Endothelial cell of umbilical vein (primary cell): ENCODE measurements at places on chromosomes 3 and 15. TPM values are rescaled to one million over a fixed set of nuclear protein-coding genes. Genes with fewer than 3 reads are reported as not detected.
A peak's percentile ranks its signal among the peaks of the same experiment; 100 is the strongest.

The SI gene
- not detected in 2 replicates for polyA plus RNA-seq

The PTH1R gene
- polyA plus RNA-seq, result 0.08 TPM in 1 of 2 replicates, not detected in the other

The ALS2CL gene
- polyA plus RNA-seq, result 7.3 and 7.8 TPM in 2 replicates

The CCR9 gene
- polyA plus RNA-seq, result not detected in 2 replicates

The CELF6 gene
- polyA plus RNA-seq, result 0.17 and 0.22 TPM in 2 replicates

The USP50 gene
- polyA plus RNA-seq, result not detected in 2 replicates

GRCh38 chr3:151863611-151864010 lies 9.8 kb upstream of the SUCNR1 start:
- peak; percentile 24 for DNase-seq

DNA sequence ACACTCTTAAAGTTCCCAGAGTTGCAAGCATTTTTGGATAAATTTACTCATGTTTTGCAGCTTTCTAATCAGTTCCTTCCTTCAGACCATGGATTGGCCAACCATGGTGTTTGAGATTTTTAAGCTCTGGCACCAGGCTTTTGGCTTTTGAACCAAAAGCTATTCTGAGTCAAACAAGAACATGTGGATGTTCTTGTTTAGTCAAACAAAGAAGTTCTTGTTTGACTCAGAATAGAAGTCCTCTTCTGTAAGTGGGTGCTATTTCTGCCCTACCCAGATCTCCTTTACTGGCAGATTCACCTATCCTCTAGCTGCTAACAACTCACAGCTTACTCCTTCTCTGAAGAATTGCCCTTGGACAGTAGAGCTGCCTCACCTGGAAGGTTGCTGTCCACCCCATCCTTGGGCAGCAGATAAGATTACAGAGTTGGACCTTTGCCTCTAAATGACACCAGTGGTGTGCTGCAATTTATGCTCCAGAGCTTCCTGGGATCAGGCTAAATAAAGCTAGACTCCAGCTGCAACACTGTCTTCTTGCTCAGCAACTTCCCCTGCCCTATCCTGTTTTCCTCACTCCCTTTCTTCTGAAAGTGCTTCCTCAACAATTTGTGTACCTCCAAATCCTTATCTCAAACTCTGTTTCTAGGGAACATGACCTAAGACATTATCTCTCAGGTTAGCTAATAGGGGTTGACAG lies 65.6 kb downstream of the COL6A6 start:
- no peak for DNase-seq

- no peak for DNase-seq
Measured at GRCh38 chr3:181689546-181689945, 22.2 kb upstream of the SOX2 start.

- no peak for DNase-seq
Measured at GRCh38 chr3:110106805-110107204, 769.5 kb upstream of the DPPA4 start.

DNA sequence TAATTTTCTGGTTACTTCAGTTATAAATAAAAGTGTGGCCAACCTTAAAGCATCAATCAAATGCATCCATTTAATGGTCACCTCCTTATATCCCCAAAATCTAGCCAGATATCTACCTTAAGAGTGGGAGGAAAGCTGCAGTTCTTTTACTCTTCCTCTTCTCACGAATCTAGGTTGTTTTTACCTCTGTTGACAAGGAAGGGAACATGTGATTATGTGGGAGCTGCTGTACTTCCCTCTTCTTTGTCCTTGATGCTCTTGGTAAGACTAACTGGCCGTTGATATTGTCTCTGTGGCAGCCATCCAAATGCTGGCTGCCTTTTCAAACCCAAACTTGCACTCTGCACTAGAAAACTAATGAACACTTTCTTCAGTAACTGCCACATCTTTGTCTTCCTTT lies 275.3 kb upstream of the CADM2 start:
- DNase-seq, result no peak

DNA sequence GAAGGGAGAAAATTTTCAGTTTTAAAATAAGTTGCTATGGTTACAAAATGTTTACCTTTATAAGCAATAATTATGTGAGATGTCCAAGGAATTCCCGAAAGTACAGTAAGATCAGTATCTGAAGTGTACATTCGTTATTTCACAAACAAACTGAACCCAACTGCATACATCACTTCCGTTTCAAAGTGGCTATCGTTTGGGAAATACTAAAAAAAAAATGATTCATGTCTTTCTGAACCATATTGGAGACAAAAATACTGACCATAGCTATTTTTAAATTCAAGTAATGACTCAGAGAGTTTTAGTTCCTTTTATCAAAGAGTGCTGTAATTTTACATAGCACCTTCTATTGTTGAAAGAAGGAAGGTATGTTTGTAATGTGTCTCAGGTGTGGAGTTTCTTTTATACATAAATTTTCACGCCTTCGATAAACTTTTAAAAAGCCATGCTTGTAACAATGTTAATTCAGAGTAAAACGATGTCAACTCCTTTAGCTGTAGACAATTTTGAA lies 8.0 kb upstream of the ANKRD28 start:
- DNase-seq, result peak; percentile 90

DNA sequence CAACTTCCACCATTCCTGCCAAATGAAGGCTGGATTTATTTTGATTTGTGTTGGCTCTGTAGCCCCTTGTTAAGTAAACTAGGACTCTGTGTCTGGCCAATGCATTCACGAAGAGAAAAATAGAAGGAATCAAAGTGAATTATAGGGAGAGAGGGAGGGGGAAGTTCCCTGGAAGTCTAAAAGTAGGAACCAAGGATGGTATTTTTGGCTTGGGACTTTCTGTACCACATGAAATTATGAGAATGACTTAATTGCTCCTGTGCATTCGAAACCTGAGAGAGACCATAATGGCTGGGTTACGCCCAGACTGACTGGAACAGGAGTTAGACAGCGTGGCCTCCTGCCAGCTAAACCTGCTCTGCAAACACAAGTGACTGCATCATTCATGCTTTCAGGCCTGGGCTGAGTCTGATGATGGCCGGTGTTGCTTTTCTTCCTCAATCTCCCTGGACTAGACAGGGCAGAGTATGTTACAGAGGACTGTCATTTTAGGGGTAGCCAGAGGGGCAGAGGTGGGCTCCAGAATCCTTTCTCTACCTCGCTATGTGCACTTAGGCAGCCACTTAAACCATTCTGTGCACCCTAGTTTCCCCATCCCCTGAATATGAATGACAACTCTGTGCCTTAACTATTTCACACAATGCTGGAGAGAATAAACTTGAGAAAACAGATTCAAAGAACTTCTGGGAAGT lies 58.9 kb downstream of the MYO1E start:
- DNase-seq, result no peak
